Liver (tissue), 10 donors: ENCODE measurements at places on chromosomes 5 and 9. TPM values are rescaled to one million over a fixed set of nuclear protein-coding genes. Genes with fewer than 3 reads are reported as not detected.
A peak's percentile ranks its signal among the peaks of the same experiment; 100 is the strongest.

The RNF183 gene
- not detected for total RNA-seq

The PRSS3 gene
- total RNA-seq = 0.25 TPM

The RAB3C gene
- total RNA-seq = 1.8 TPM

The PTGS1 gene
- total RNA-seq = 5.3 TPM

The PLPP7 gene
- 0.59 TPM for total RNA-seq

- H3K27ac ChIP-seq = no peak overlapping the region
- H3K36me3 ChIP-seq = no peaks in the 10 kb centered on the region
- H3K4me1 ChIP-seq = peaks cover 17% of the 10 kb centered on the region
- H3K27me3 ChIP-seq = peaks cover 3% of the 10 kb centered on the region
These were observed 664 bp upstream of the RAB3C start for GRCh38 chr5:58582019-58582802.

DNA sequence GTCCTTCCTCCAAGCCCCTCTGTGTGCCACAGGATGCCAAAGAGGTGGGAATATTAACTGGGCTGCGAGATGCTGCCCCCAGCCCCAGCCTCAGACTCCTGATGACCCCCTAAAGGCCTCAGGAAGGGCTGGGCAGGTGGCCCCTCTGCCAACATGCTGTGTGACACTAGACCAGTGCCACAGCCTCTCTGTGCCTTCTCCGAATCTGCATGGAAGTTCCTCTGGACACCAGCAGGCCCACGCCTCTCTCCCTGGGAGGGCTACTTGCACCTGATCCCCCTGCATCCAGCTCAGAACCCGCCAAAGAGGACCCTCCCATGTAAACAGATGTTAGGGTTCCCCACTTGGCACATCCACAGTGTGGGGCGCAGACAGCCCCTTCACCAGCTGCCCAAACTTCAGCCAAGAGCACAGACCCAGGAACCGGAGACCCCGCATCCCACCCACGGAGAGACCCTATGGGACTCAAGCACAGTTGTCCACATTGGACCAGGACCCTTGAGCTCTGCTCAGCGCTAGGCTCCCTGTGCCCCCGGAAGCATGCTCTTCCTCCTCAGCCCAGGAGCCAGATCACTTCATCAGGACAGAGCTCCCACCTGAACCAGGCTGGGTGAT, 91.6 kb upstream of the LMX1B start:
- H3K27ac ChIP-seq = no peak overlapping the region
- no peaks in the 10 kb centered on the region for H3K27me3 ChIP-seq

- H3K27ac ChIP-seq = no peak overlapping the region
- no peaks in the 10 kb centered on the region for H3K4me1 ChIP-seq
- no peak overlapping the region for H3K4me3 ChIP-seq
- no peaks in the 10 kb centered on the region for H3K36me3 ChIP-seq
- DNase-seq = no peak
- H3K27me3 ChIP-seq = no peaks in the 10 kb centered on the region
These were observed 57.9 kb upstream of the RICTOR start for GRCh38 chr5:39132128-39132447.

DNA sequence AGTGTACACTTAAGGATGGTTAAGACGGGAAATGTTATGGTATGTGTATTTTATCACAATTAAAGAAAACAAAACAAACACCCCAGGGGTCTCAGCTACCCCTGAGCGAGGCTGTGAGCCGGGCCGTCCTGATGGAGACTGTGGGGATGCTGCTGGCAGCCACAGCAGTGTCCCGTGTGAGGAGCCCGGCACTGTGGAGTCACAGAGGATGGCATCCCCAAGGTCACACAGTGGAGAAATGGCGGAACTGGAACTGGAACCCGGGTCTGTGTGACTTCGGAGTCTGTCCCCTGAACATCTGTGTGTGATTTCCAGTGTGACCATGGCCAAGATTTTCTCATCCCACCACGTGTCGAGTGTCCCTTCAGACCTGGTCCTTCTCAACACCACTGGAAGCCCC, 80.7 kb upstream of the PHYKPL start:
- no peaks in the 10 kb centered on the region for H3K4me1 ChIP-seq
- H3K27ac ChIP-seq = no peak overlapping the region
- H3K4me3 ChIP-seq = no peak overlapping the region
- DNase-seq = no peak

GRCh38 chr5:170333161-170333910, 35.8 kb upstream of the LCP2 start:
- no peak overlapping the region for H3K4me3 ChIP-seq
- H3K27me3 ChIP-seq = no peaks in the 10 kb centered on the region
- no peaks in the 10 kb centered on the region for H3K36me3 ChIP-seq
- peak overlapping the region; percentile 49 for H3K27ac ChIP-seq
- H3K4me1 ChIP-seq = no peaks in the 10 kb centered on the region
- DNase-seq = no peak

GRCh38 chr9:6790866-6791265, 33.1 kb downstream of the KDM4C start:
- peaks cover 15% of the 10 kb centered on the region for H3K4me1 ChIP-seq
- no peak overlapping the region for H3K4me3 ChIP-seq
- no peak for DNase-seq
- H3K36me3 ChIP-seq = peaks cover 12% of the 10 kb centered on the region
- no peaks in the 10 kb centered on the region for H3K27me3 ChIP-seq

DNA sequence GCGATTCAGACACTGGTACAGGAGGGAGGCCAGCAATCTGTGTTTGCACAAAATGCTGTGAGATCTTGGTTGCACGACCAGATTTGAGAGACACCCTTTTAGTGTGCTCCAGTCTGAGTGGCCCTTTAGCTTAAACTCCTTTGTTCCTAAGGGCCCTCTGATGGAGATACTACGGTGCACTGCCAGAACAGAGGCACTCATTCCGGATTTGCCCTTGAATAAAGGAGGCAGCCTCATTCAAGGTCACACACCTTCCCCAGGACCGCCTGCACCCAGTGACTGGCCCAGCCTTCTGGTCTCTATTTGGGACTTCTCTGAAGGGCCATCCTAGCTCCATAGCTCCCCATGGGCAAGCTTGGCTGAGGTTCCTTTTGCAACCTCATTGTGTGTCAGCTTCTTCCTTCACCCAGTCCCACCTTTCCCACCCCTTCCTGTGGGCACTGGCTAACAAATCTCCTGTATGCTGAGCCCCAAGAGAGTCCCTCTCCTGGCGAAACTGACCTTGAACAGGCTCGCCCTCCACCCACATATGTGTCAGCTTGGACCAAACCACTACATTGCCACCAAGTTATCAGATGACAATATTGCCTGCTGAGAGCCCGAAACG, 191.7 kb downstream of the GABBR2 start:
- peak; percentile 27 for DNase-seq
- no peaks in the 10 kb centered on the region for H3K27me3 ChIP-seq
- H3K27ac ChIP-seq = no peak overlapping the region
- no peak overlapping the region for H3K4me3 ChIP-seq
- no peaks in the 10 kb centered on the region for H3K4me1 ChIP-seq

- no peak overlapping the region for H3K27ac ChIP-seq
- H3K36me3 ChIP-seq = no peaks in the 10 kb centered on the region
- H3K4me3 ChIP-seq = no peak overlapping the region
- no peaks in the 10 kb centered on the region for H3K27me3 ChIP-seq
These were observed 28.6 kb downstream of the KCNN2 start for GRCh38 chr5:114390431-114390830.

- no peak for DNase-seq
- no peak overlapping the region for H3K27ac ChIP-seq
- no peaks in the 10 kb centered on the region for H3K36me3 ChIP-seq
- H3K27me3 ChIP-seq = no peaks in the 10 kb centered on the region
These were observed 44.4 kb upstream of the CPLX2 start for GRCh38 chr5:175826980-175827379.

- no peaks in the 10 kb centered on the region for H3K27me3 ChIP-seq
- H3K36me3 ChIP-seq = no peaks in the 10 kb centered on the region
- no peak for DNase-seq
- no peak overlapping the region for H3K4me3 ChIP-seq
These were observed 18.8 kb upstream of the OR2K2 start for GRCh38 chr9:111348821-111349271.

DNA sequence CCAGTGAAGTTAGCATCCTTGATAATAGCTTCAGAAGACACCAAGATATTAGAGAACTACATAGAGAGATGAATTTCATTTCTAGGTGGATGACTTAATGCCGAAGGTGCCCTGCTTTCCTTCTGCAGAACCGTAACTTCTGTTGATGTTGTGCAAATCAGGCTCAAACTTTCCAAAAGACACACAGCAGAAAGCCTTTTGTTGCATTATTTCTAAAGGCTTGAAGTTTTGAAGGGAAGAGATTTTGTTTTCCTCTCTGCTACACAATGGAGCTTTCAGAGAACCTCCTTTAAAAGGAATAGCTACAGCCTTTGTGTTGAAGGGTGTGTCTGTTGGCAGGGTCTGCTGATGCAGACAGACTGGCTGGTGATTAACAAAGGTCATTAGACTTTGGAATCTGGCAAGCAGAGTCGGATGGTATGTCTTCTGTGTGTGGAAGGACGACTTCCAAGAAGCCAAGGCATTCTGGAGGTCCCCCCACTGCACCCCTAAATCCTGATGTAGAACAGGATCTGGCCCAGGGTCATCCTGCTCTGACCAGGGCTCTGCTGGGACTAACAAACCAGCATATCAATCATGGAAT, 57.8 kb downstream of the ZNF462 start:
- H3K36me3 ChIP-seq = no peaks in the 10 kb centered on the region
- no peak overlapping the region for H3K4me3 ChIP-seq
- peak overlapping the region; percentile 30 for H3K27ac ChIP-seq
- H3K27me3 ChIP-seq = no peaks in the 10 kb centered on the region
- H3K4me1 ChIP-seq = peaks cover 15% of the 10 kb centered on the region
- no peak for DNase-seq

GRCh38 chr5:76705574-76705973, 10.4 kb upstream of the F2R start:
- H3K27me3 ChIP-seq = no peaks in the 10 kb centered on the region
- H3K27ac ChIP-seq = no peak overlapping the region
- no peak overlapping the region for H3K4me3 ChIP-seq

GRCh38 chr9:26193237-26193636, 515.0 kb upstream of the TUSC1 start:
- H3K27ac ChIP-seq = no peak overlapping the region
- DNase-seq = no peak
- no peak overlapping the region for H3K4me3 ChIP-seq

- no peaks in the 10 kb centered on the region for H3K27me3 ChIP-seq
- H3K4me3 ChIP-seq = no peak overlapping the region
- H3K27ac ChIP-seq = no peak overlapping the region
- no peaks in the 10 kb centered on the region for H3K4me1 ChIP-seq
- no peak for DNase-seq
These were observed 444.2 kb upstream of the RIOK2 start for GRCh38 chr5:97627272-97627671.

GRCh38 chr5:176793736-176794135, 16.6 kb upstream of the UNC5A start:
- no peak overlapping the region for H3K27ac ChIP-seq
- H3K27me3 ChIP-seq = no peaks in the 10 kb centered on the region
- H3K4me3 ChIP-seq = no peak overlapping the region
- H3K4me1 ChIP-seq = no peaks in the 10 kb centered on the region
- H3K36me3 ChIP-seq = no peaks in the 10 kb centered on the region

DNA sequence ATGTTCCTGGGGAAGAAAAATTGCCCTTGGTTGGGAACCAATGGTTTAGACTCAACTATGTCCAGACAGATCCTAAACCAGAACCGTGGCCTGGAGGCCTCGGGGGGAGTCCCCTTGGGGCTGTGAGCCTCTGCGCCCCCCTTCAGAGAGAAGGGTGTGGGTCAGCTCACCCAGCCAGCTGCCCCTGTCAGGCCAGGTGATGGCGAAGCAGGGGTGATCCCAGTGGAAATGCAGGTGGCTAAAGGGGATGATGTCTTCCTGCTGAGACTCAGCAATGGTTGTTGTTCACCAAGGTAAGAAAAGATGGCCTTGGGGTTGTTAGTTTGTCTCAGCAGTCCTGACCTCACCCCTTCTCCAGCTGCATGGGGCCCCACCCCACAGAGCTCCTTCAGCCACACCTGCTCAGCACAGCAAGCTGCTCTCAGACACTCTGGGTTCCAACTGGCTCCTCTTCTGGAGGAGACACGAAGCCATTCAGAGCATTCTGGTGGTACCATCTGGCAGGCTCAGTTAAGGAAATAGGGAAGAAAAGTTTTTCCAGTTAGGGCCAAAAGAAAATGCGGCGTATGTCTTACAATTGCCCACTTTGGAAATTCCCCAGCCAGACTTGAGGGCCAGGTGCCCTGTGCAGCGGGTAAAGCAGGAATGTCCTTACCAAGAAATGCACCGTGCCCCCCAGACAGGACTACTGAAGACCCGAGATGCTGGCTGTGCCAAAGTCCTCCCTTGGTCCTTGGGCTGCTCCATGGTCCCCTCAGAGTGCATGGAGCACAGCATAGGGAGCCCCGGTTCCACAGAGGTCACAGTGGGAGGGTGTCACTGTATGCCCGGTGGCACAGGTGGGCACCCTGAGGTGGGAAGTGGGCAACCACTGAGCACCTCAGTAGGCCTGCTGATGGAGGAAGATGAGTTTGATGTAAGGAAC, 90.2 kb downstream of the NSUN2 start:
- H3K4me3 ChIP-seq = no peak overlapping the region
- H3K36me3 ChIP-seq = no peaks in the 10 kb centered on the region
- H3K4me1 ChIP-seq = no peaks in the 10 kb centered on the region
- no peak overlapping the region for H3K27ac ChIP-seq

GRCh38 chr9:79254900-79255650, 316.7 kb upstream of the TLE4 start:
- H3K4me1 ChIP-seq = no peaks in the 10 kb centered on the region
- DNase-seq = no peak
- no peak overlapping the region for H3K27ac ChIP-seq
- no peaks in the 10 kb centered on the region for H3K27me3 ChIP-seq
- no peak overlapping the region for H3K4me3 ChIP-seq

DNA sequence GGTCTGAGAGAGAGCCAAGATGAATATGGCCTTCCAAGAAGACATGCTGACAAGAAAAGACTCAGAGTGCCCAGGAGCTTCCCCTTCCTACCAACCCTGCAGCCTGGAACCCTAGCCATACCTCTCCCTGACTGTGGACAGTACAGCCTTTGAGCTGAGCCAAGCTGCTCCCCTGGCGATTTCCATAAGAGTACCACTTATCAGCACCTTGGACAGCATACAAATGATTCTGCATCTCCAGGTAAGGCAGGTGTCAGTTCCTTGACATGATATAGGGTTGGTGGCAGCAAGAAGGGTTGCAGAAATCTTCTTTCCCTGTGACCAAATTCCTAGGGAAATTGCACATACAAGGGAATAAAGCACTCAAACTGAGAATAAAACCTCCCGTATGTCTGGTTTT, 58.3 kb downstream of the MFAP3 start:
- no peak overlapping the region for H3K27ac ChIP-seq
- no peaks in the 10 kb centered on the region for H3K4me1 ChIP-seq

GRCh38 chr5:145872486-145872885, 328 bp downstream of the GRXCR2 start:
- no peaks in the 10 kb centered on the region for H3K36me3 ChIP-seq
- DNase-seq = no peak
- H3K4me1 ChIP-seq = no peaks in the 10 kb centered on the region
- no peaks in the 10 kb centered on the region for H3K27me3 ChIP-seq

DNA sequence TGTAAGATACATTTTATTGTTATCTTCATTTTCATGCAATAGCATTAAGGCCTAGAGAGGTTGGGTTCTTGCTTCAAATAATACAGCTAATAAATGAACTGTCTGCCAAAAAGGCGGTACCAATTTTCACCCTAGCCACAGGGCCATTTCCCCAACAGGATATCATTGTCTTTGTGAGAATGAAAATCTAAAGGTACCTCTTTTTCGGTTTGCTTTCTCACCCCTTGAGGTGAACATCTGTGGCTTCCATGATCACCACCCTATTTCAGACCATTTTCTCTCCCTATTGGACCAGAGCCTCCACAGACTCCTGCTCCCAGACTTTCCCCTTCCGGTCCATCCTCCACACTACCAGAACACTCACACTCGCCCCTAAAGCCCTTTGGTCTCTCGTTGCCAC, 60.2 kb downstream of the SFXN1 start:
- no peaks in the 10 kb centered on the region for H3K36me3 ChIP-seq
- no peak overlapping the region for H3K27ac ChIP-seq
- no peak overlapping the region for H3K4me3 ChIP-seq
- no peaks in the 10 kb centered on the region for H3K27me3 ChIP-seq
- DNase-seq = no peak
